ENCODE measurements at places on chromosomes 6 and 20.
A peak's percentile ranks its signal among the peaks of the same experiment; 100 is the strongest.

DNA sequence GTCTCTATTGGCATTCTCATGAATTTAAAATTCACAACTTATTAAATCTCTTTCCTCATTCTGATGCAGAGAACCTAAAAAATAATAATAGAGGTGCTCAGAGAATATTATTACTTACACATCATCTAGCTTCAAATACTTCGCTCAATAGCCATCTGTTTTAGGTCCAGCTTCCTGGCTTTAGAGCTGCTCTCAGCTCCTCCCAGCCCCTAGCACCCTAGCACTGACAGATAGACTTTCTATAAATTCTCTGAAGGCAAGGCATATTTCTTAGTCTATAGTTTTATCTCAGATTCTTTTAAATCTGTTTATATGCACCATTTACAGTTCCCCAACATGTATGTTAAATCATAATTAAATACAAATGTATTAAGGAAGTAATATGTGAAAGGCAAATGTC lies 281.3 kb downstream of the PTPRK start:
- no peak for DNase-seq

- no peak for DNase-seq
Measured at GRCh38 chr6:69570106-69570505, 226.7 kb downstream of the LMBRD1 start.

DNA sequence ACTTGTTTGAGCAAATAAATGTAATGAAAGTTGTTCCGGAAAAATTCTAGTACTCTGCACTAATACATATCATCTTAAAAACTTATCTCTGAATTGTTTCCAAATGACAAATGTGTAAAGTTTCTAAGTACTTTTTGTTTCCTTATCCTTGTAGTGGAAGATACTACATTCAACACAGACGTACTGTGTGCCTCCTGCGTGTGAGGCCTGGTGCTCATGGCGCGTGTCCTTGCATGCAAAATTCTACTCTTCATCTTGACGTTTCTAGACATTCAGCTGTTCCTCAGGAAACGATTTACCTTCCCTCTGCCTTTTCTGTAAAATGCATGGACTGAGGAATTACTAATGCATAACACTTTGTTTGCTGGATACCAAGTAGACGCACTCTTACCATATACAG lies 11.5 kb downstream of the DLL1 start:
- DNase-seq: no peak

DNA sequence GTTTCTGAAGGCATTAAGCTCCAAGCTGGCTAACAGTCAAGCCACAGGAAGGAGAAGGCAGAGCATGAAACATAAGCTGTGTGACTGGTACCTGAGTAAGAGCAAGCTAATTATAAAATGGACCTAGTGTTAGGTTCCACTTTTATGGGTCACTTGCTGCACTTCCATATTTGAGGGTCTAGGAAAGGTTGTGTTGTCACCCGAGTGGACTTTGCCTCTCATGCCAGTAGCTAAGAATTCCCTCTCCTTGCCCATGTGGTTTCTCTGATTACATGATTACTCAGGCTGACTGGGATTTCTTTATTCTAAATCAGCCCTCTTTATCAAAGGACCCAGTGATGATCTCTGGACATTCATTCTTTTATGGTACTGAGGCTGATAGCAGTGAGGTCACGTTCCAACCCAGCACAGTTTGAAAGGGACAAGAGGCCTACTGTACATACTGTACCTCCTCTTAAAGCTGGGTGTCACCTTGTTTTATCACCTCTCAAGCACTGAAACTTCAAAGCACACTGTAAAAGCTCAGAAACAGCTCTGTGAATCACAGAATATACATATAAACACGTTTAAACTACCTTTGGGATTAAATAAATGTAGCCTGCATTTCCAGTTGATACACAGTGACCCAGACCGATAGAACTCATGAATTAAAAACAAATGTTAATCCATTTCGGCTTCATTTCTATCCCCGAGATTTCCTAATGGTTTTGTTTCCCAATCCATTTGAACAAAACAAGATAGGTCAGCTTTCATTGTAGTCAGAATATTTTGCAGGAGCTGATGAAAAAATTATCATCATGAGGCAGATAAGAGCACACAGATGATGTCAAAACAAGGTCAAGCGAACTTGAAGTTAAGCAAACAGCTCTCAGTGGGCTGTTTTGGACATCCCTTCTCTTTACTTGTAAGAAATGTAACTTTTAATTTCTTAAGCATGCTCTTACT lies 96.5 kb downstream of the ALDH8A1 start:
- DNase-seq: no peak

- DNase-seq: no peak
Measured at GRCh38 chr20:18916886-18917750, 103.5 kb downstream of the SCP2D1 start.

DNA sequence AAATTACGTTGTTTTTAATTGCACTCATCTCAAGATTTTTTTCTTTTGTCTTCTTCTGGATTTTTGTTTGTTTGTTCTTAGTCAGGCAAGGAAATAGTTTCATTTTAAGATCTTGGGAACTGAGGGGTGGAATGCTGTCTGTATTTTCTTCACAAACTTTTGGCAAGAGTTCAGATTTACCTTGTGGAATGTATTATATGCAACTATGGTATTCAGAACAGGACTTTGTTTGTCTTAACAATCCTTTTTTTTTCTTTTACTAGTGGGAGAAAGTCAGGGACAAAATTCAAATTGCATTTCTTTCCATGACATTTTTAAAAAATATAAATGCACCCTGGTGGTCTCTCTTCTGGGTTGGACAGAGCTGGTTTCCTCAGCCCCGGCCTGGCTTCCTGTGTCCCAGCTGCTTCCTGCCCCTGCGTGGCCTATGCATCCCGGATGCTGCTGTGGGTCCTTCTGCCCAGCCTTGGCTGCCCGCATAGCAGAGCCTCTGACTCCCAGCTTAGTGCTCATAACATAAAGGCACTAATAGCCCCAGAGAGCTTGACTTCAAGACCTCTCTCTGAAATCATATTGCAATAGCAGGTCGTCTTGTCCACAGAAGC lies 520.7 kb downstream of the QKI start:
- DNase-seq: no peak

GRCh38 chr6:136051140-136051775 lies 198.9 kb downstream of the MTFR2 start:
- DNase-seq: no peak

DNA sequence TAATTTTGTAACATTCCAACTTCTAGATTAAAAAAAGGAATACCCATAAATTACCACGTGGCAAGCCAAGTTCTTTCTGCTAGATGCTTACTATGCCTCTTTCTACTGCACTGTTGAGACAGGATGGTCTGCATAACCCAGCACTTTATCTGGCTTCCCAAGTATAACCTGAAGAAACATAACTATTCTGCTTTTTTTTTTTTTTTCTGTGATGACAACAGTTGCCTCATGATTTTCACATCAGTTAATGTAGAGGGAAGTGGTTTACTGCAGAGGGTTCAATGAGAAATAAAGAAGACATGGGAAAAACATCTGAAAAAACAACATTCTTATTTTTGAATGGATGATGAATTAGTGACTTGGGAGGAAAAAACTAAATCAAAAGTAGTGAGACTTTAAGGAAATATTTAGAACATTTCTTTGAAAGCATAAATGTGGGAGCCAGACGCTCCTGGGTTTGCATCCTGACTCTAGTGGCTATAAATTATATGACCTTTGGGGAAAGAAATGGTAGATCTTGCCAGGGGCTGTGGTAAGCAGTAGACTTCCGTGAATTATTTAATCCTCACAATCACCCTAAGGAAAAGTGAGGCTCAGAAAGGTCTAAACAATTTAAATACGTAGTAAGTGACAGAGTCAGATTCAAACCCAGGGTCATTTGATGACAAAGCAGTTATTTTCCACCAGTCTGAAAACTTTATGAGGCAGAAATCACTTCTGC lies 230.7 kb downstream of the PHACTR1 start:
- peak; percentile 68 for DNase-seq

- DNase-seq: no peak
Measured at GRCh38 chr20:51060301-51060700, 37.4 kb upstream of the KCNG1 start.

DNA sequence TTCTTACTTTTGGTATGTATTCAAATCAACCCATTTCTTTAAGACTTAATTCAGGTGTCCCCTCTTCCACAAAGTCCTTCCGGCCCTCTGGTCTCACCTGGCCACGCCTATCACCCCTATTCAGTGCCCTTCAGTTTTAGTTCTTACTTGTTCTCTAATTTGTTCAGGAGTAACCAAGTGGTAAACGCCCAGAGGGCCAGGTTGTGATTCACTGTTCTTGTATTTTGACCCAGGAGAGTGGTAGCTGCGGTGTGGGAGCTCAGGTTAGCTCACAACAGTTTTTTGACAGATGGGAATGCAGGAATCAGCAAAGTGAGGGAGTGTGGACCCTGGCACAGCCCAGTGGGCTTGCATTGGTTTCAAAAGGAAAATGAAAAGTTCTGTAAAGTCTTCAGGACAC lies 81.7 kb upstream of the RIPOR2 start:
- DNase-seq: no peak

DNA sequence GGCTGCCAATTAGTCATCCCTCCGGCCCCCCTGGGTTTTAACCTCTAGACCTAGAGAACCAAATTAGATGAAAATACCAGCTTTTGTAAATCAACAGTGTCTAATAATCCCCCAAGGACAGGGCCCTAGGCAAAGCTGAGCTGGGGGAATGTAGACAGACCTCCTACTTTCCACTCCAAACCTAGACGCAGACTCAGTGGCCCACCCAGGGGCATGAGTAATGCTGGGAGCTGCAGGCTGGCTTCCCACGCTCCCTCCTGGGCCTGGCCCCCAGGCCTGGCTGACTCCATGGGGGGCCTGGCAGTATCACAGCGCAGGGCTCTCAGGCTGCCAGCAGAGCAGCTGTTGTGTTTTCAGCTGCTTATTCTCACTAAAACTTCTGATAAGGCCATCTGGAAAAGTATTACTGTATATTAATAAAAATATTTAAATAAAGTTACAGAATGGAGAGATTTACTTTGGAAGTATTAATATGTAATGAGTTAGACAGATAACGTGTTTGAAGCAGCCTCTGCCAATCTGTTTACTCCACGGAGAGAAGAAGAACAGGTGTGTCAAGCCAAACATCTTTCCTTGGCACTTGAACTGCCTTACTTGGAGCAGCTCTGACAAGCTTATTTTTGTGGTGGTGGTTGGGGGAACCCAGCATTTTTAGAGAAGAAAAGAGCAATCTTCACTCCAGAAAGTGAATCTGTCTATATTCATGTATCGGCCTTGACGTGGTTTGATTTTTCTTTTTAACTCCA lies 144.0 kb upstream of the AGPAT4 start:
- DNase-seq: no peak

- DNase-seq: no peak
Measured at GRCh38 chr20:63546256-63546955, 1.1 kb downstream of the SRMS start.

All from inflammatory macrophage treated with lipopolysaccharide for 4 hours (primary cell).